ENCODE measurements at places on chromosomes 16 and 17. TPM values are rescaled to one million over a fixed set of nuclear protein-coding genes. Genes with fewer than 3 reads are reported as not detected.
A peak's percentile ranks its signal among the peaks of the same experiment; 100 is the strongest.

GRCh38 chr16:4416200-4417032 lies at the start of gene CORO7:
TSS of gene CORO7 (minus strand) at chr16:4416596. CDS start at chr16:4416518, 78 bp downstream.
- H3K4me1 ChIP-seq, result peaks cover 33% of the 10 kb centered on the region
- peak; percentile 98 for DNase-seq
- peaks cover 23% of the 10 kb centered on the region for H3K36me3 ChIP-seq
- peak within 1 kb of the TSS; percentile 88 for H3K4me3 ChIP-seq
- no peaks in the 10 kb centered on the region for H3K27me3 ChIP-seq
- H3K27ac ChIP-seq, result peak within 1 kb of the TSS; percentile 88

Gene RANGRF
- 45.5 TPM for total RNA-seq

GRCh38 chr16:5900046-5900445 lies 802.5 kb upstream of the EEF2KMT start:
- no peaks in the 10 kb centered on the region for H3K36me3 ChIP-seq
- H3K4me1 ChIP-seq, result no peaks in the 10 kb centered on the region
- no peak overlapping the region for H3K4me3 ChIP-seq
- no peak overlapping the region for H3K27ac ChIP-seq
- no peak for DNase-seq
- H3K27me3 ChIP-seq, result no peaks in the 10 kb centered on the region

DNA sequence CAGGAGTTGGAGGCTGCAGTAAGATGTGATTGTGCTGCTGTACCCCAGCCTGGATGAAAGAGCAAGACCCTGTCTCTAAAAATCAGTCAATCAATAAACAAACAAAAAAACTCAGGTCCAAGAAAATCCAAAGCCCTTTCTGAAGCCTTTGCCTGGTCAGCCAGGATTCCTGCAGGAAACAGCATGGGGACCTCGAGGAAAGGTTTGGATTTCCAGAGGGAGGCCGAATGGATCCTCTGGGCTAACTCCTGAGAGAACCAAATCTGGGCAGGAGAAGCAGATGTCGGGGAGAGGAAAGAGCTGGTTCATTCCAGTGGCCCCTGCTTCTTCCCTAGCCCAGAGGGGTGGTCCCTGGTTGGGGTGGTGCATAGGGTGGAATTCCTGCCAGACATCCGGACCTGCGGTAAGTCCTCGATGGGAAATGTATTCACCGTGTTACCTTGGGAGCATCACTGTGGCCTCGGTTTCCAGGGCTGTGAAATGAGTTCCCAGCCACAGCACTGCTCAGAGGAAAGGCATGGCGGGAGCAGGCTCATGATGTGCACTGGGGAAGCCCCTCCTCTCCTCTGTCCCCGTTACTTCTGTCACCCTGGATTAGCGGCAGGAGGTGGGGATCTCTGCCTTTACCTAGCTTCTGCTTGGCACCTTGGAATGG lies 75.1 kb downstream of the CYLD start:
- H3K27ac ChIP-seq, result no peak overlapping the region
- H3K4me3 ChIP-seq, result no peak overlapping the region
- H3K27me3 ChIP-seq, result no peaks in the 10 kb centered on the region
- no peaks in the 10 kb centered on the region for H3K36me3 ChIP-seq

- DNase-seq, result peak; percentile 61
- H3K4me3 ChIP-seq, result no peak overlapping the region
- H3K36me3 ChIP-seq, result peaks cover 11% of the 10 kb centered on the region
- no peak overlapping the region for H3K27ac ChIP-seq
Measured at GRCh38 chr17:7858522-7858810, 663 bp downstream of the CYB5D1 start.

- H3K4me1 ChIP-seq, result no peaks in the 10 kb centered on the region
- H3K27me3 ChIP-seq, result peaks cover 6% of the 10 kb centered on the region
- H3K36me3 ChIP-seq, result no peaks in the 10 kb centered on the region
- H3K27ac ChIP-seq, result no peak overlapping the region
Measured at GRCh38 chr17:43427362-43428043, 28.7 kb downstream of the ARL4D start.

GRCh38 chr16:54772400-54772799 lies 158.3 kb upstream of the IRX5 start:
- DNase-seq, result no peak
- no peak overlapping the region for H3K4me3 ChIP-seq
- no peaks in the 10 kb centered on the region for H3K4me1 ChIP-seq
- no peaks in the 10 kb centered on the region for H3K36me3 ChIP-seq
- peaks cover 4% of the 10 kb centered on the region for H3K27me3 ChIP-seq

DNA sequence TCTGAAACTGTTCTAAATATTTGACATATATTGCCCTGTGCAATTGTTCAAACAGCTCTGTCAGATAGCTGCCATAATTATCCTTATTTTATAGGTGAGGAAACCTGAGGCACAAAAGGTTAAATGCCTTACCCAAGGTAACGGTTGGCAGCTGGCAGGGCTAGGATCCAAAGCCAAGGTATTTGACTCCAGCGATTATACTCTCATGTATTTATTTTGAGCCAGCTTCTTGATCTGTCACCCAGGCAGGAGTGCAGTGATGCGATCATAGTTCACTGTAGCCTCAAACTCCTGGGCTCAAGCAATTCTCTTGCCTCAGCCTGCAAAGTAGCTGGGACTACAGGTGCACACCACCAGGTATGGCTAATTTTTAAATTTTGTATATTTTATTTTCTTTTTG lies 7.2 kb downstream of the ENO3 start:
- H3K4me1 ChIP-seq, result peaks cover 6% of the 10 kb centered on the region
- no peak overlapping the region for H3K4me3 ChIP-seq
- H3K36me3 ChIP-seq, result peaks cover 7% of the 10 kb centered on the region
- DNase-seq, result no peak
- no peak overlapping the region for H3K27ac ChIP-seq
